K562 (cell line): ENCODE measurements at places on chromosomes 5 and 9. TPM values are rescaled to one million over a fixed set of nuclear protein-coding genes. Genes with fewer than 3 reads are reported as not detected.

The PCDHA9 gene
- total RNA-seq, result not detected in 2 replicates

The PDCD1LG2 gene
- not detected in 2 replicates for total RNA-seq

The PDE6A gene
- not detected in 2 replicates for total RNA-seq

The IFNK gene
- total RNA-seq, result not detected in 2 replicates

The COL23A1 gene
- 0.09 TPM in 1 of 2 replicates, not detected in the other for total RNA-seq

The GRPEL2 gene
- 37.8 and 40.5 TPM in 2 replicates for total RNA-seq

The SGCD gene
- 0.02 TPM in 1 of 2 replicates, not detected in the other for total RNA-seq

The NEUROG1 gene
- not detected in 2 replicates for total RNA-seq

- H3K4me1 ChIP-seq, result no peaks in the 10 kb centered on the region
- H3K4me3 ChIP-seq, result no peak overlapping the region
- H3K27ac ChIP-seq, result no peak overlapping the region
- DNase-seq, result no peak
- H3K36me3 ChIP-seq, result no peaks in the 10 kb centered on the region
- H3K27me3 ChIP-seq, result peaks cover 25% of the 10 kb centered on the region
These were observed 329.6 kb downstream of the MED10 start for GRCh38 chr5:6048746-6049145.

DNA sequence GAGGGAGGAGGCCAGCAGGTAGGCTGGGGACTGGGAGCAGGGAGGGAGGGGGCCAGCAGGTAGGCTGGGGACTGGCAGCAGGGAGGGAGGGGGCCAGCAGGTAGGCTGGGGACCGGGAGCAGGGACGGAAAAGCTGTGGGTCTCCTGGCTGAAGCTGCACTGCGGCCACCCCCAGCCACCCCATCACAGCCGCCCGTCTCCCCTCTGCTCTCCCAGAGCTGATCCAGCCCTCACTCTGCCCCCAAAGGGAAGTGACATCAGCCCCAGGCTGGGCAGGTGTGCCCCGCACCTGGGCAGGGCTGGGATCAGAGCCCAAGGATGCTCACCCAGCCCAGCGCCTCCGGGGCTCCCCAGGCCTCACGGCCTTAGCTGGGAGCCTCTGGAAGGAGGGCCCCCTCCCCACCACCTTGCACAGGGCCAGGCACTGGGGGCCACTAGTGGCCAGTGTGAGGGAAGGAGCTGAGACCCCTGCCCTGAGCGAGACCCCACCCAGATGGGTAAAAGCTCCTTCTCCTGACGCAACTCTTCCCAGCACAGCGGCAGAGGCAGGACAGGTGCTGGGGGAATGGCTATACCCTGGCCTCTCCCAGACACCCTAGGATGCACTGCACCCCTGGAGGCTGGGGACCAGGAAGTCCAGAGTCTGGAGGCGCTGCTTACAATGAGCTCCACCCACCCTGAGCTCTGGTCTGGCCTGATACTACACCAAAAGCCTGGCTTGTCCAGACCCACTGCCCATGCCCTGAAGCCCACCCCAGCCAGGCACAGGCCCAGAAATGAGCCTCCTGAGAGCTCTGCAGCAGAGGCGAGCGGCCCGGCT lies 11.6 kb downstream of the AGPAT2 start:
- H3K4me3 ChIP-seq, result no peak overlapping the region
- no peaks in the 10 kb centered on the region for H3K27me3 ChIP-seq
- H3K27ac ChIP-seq, result no peak overlapping the region; the same call in 2 of the 3 replicates
- DNase-seq, result no peak
- peaks cover 50% of the 10 kb centered on the region; the same call in 1 of the 3 replicates for H3K36me3 ChIP-seq

DNA sequence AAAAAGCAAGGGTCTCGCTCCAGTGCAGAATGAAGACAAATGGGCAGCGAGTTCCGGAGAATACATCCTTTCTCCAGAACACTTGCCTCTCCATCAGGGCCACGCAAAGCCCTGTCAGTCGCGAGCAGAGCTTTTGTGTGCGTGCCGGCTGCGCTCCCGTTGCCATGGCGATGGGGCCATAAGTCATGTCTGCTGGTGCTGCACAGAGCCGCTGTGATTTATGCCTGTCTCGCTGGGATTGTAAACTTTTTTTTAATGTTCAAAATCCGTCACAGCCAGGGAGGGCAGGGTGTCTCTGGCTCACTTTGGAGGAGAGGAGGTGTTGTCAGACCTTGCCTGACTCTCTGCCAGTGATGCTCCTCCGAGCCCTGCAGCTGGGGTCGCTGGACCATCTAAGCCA lies 272.7 kb downstream of the TRIM32 start:
- H3K27ac ChIP-seq, result no peak overlapping the region
- no peak for DNase-seq
- no peak overlapping the region for H3K4me3 ChIP-seq
- H3K36me3 ChIP-seq, result no peaks in the 10 kb centered on the region
- no peaks in the 10 kb centered on the region for H3K4me1 ChIP-seq

GRCh38 chr5:1128977-1129710 lies 17.3 kb upstream of the SLC12A7 start:
- peaks cover 4% of the 10 kb centered on the region; the same call in 2 of the 3 replicates for H3K4me1 ChIP-seq
- peaks cover 62% of the 10 kb centered on the region for H3K27me3 ChIP-seq
- no peak overlapping the region for H3K27ac ChIP-seq
- no peak for DNase-seq

- H3K4me1 ChIP-seq, result no peaks in the 10 kb centered on the region
- H3K4me3 ChIP-seq, result no peak overlapping the region
- H3K27ac ChIP-seq, result no peak overlapping the region
- DNase-seq, result no peak
- H3K27me3 ChIP-seq, result no peaks in the 10 kb centered on the region
These were observed 98.2 kb downstream of the PCSK5 start for GRCh38 chr9:75988663-75989062.

GRCh38 chr5:95924720-95925377 lies 36.8 kb downstream of the ELL2 start:
- H3K27ac ChIP-seq, result no peak overlapping the region; the same call in 1 of the 3 replicates
- H3K4me3 ChIP-seq, result no peak overlapping the region
- no peak for DNase-seq
- no peaks in the 10 kb centered on the region for H3K27me3 ChIP-seq

GRCh38 chr5:40332970-40333369 lies 346.7 kb upstream of the PTGER4 start:
- H3K4me3 ChIP-seq, result no peak overlapping the region
- no peaks in the 10 kb centered on the region for H3K36me3 ChIP-seq
